ENCODE measurements at places on chromosomes 11 and 22.
A peak's percentile ranks its signal among the peaks of the same experiment; 100 is the strongest.

DNA sequence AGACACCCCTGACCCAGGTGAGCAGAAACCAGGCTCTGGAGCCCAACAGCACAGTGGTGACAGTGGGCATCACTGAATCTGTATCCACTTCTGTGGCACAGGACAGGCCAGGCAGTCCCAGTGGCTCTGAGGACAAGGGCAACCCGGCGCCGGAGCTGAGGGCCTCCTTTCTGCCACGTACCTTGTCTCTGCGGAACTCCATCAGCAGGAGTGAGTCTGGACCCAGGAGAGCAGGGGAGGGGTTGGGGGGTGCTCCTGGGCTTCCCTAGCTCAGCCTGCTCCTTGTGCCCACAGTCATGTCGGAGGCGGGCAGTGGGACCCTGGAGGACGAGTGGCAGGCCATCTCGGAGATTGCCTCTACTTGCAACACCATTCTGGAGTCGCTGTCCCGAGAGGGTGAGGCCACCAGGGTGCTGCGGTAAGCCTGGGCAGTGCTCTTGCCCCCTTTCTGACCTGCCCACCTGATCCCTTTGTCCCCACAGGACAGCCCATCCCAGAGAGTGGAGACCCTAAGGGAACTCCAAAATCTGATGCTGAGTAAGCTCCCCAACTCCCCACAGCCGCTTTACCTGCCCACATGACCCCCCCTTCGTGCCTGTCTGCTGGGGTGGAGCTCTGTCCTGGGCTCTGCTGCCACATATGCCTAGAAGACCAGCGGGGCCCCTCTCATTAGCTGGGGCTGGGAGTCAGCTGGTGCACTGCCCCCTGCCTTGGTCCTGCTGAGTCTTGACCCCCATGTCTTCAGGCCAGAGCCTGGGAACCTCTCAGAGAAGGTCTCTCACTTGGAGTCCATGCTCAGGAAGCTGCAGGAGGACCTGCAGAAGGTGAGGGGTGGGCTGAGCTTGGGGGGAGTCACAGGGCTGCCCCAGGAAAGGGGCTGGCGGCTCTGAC is 12.0 kb downstream of the SIPA1 start:
- DNase-seq, result no peak

- no peak for DNase-seq
Measured at GRCh38 chr22:27750584-27751265, 50.8 kb downstream of the MN1 start.

DNA sequence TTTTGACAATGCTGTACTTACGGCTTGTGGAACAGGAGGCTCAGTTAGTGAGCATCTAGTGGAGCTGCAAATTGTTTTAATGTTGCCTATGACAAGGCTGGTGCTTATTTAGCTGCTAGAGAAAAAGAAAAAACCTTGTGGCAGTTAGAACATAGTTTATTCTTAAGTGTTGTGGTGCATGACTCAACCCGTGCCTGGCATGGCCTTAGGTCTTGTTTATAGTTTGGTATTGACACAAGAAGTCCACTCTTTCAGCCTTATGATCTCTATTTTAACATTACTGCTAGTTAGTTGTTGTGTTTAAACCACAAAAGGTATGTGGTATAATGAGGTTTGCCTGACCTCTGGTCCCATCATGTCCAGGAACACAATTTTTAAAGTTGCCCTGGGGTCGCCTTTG is 744.6 kb downstream of the FAM181B start:
- DNase-seq, result no peak

GRCh38 chr22:37453696-37454095 is 26.4 kb upstream of the ELFN2 start:
- DNase-seq, result no peak

- DNase-seq, result no peak
Measured at GRCh38 chr11:71327156-71328085, 75.0 kb upstream of the SHANK2 start.

GRCh38 chr11:128458321-128458720 is 129.0 kb downstream of the ETS1 start:
- DNase-seq, result no peak

DNA sequence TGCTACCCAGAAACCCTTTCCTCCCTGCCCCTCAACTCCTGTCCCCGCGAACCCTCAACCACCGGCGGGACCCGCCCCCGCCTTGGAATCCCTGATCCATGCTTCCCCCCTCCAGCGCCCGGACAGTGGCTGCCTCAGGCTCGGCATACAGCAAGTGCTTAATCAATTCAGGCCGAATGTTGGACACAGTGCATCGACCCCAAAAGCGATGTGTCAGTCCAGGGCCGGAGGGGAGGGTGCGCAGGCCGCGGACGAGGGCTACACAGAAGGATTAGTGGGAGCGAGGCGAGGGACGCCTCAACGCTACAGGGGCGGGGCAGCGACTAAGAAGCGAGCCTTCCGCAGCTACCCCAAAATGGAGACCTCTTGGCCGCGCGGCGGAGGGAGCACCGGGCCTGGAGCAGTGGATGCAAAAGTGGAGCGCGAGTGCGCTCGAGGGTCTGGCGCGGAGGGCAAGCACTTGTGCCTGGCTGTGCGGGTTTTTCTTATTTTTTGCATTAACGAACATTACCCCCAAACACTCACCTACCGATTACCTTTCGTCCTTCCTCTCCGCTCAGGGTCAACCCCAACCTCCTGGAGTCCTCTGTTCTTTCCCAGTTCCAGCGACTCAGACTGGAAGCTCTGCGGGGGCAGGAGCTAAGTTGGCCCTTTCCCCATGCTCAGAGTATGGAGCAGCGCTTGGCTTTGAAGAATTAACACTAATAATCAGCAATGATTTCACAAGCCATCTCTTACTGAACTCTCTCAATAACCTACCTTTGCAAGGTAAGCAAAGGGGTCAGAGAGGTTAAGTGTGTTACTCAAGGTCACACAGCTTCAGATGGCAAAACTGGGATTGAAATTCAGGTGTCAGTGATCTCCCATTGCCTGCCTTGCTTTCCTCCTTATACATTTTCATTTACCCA is 30.0 kb upstream of the WNT11 start:
- DNase-seq, result peak; percentile 9

DNA sequence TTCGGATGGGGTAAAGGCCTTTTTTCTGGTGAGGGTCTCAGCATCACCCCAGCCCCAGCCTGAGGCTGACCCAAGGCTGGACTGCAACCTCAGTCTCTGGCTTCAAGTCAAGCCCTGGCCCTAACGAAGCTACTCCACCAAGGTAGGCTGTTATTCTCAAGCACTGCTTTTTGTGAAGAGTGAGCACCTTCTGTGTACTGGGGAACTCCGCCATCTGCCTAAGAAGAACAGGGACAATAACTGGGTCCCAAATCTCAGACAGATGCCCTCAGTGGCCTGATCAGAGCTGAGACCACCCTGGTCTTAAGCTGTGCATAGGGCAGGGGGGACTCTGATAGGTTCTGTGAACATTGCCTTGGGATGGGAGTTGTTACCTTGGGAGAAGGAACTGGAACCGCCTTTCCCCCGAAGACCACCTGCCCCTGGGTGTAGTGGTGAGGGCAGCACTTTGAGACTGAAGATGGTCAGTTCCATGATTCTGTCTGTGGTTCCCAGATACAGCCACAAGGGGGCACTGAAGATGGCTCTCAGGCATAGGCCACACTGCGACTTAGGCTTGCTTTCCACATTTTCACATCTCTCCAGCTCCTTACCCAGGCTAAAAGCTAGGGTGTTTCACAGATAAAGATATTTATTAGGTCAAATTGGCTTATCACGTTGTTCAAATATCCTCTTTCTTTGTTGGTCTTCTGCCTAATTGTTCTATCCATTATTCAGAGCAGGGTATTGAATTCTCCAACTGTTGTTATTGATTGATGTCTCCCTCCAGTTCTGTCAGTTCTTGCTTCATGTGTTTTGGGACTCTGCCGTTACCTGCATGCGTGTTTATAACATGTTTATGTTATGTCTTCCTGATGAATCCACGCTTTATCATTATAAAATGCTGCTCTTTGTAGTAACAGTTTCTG is 11.8 kb upstream of the UVRAG start:
- peak; percentile 77 for DNase-seq

GRCh38 chr11:39725081-39725480 is 1734.4 kb downstream of the LRRC4C start:
- no peak for DNase-seq

GRCh38 chr11:29389793-29390192 is 627.0 kb downstream of the KCNA4 start:
- DNase-seq, result no peak

DNA sequence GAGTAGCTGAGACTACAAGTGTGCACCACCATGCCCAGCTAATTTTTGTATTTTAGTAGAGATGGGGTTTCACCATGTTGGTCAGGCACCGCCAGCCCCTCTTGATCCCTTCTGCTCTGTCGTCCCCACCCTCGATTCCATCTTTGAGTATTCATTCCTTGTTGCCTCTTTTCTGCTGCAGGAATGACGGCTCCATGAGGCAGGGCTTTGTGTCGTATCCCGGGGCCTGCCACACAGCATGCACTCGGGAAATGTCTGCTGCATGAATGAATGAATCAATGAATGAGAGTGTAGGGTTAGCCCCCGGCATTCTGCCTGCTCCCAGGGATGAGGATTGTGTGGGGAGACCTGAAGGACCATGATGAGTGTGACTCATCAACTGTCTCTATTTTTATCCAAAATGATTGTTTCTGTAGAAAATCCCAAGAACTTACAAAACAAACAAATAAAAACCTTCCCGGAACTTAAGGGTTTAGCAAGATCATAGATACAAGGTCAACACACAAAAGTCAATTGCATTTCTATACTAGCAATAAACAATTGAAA is 54.6 kb upstream of the SLC22A12 start:
- no peak for DNase-seq
